Head of caudate nucleus (tissue), 42 donors: ENCODE measurements at places on chromosomes 5 and 9.

GRCh38 chr5:51387884-51388275 lies 4.6 kb downstream of the ISL1 start:
- no peak for DNase-seq

- no peak for DNase-seq
Observed at GRCh38 chr5:140219068-140219991, 44.3 kb downstream of the CYSTM1 start.

DNA sequence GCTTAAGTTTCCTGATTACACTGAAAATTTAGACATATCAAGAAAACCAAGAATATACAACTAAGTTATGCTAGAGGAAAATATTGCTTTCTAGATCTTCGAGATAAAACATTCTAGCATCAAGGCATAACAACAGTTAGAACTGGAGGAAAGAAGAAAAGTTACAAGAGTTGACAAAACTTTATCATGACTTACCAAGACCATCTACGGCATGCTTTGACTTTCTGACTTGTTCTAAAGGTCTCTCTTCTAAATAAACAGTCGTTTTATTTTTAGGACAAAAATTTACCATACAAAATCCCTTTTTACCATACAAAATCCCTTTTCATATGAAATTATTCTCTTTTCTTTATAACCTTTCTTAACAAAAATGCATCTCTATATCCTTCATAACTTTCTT lies 1110.1 kb upstream of the CDH10 start:
- DNase-seq: no peak

- no peak for DNase-seq
Observed at GRCh38 chr5:124199893-124200292, 546.5 kb downstream of the ZNF608 start.

DNA sequence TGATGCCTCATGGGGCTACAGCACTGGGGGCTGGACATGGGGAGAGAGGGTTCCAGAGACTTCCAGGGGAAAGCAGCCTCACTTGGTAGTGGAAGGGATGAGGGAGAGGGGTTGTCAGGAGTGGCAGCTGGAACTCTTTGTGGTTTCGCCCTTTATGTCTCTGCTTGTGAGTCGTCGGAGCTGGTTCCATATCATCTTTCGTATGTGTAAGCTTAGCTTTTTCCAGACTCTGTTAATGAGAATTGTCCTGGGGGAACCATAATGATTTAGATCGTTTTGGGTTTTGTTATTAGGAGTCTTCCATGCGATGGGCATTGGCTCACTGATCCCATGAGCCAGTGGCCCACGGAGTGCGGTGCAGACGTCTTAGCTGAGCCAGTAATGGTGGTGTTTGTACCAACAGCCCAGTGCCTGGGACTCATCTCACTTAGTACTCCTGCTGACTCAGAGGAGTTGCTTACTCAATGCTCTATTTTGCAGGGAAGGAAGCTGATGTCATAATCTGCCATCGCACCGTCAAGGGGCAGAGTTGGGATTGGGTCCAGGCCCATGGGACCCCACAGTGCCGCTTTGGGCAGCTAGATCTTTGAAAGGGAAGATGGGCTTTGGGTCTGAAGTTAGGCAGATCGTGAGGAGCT lies 48.5 kb downstream of the NEK6 start:
- DNase-seq: no peak

DNA sequence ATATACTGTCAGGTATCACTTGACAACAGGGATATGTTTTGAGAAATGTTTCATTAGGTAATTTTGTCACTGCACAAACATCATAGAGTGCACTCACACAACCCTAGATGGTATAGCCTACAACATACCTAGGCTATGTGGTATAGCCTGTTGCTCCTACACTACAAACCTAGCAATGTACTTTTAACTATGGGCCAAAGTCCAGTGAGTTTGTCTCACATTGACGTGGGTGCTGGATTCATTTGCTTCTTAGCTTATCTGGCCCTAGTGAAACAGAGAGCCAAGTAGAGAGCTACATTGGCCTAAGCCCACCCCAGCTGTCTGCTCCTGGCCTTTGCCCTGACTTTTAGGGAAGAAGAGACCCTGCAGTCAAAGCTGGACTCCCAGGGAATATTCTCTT lies 180.7 kb upstream of the EGFLAM start:
- DNase-seq: no peak

GRCh38 chr9:136868644-136869043 lies 2.5 kb upstream of the EDF1 start:
- DNase-seq: no peak
